ENCODE measurements at places on chromosomes 1 and 21.

- no peak for DNase-seq
Measured at GRCh38 chr1:6450943-6451373, 15.0 kb downstream of the TNFRSF25 start.

- DNase-seq, result no peak
Measured at GRCh38 chr1:1529321-1529720, 11.1 kb downstream of the TMEM240 start.

DNA sequence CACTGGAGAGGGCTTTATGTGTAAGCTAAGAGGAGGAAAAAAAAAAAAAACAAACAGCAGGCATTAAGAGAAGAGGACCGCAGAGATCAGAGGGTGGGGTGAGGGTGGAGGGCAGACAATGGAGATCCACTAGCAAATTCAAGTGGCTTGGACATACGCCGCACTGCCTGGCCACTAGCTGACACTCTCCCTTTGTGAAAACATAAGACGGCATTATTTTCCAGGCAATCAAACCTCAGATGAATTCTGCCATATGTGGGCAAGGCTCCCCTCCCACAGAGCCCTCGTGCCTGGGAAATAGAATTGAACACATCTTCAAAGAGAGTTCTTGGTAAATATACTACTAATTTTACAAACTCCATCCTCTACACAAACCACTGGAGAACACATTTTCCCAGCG, 53.6 kb downstream of the ERG start:
- no peak for DNase-seq

DNA sequence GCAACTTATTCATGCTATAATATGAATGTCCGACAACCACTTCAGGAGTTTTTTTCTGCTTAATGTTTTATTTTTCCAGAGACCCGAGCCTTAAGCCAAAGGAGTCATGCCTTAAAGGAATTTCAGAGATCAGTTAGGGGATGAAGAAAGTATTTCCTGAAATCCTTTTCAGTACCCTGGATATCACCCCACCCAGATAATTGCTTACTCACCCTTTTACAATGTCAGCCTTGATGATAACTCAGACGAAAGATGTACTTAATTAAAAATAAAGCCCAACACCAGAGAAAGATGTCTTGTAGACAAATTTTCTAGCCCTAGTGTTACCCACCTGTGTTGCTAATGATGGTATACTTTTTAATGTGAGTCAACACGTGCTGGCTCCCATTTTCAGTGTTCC, 124.1 kb downstream of the XCL2 start:
- no peak for DNase-seq

DNA sequence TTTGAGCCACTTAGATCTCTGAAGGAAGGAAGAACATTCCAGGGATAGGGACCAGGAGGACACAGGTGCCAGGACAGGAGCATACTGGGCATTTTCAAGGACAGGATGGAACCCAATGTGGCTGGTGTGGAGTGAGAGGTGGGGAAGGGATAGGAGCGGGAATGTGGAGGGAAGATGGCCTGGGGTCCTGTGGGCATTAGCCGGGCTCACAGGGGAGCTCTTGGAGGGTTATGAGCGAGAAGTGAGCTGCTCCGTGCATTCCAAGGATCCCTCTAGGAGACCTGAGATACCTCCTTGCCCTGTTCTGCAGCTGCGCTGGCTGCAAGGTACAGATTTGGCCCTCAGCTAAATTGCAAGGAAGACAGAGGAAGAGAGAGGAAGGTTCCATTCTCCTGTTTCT, 87.5 kb downstream of the IER5 start:
- DNase-seq, result no peak

GRCh38 chr1:39901464-39901713, 328 bp downstream of the MYCL start:
- no peak for DNase-seq

GRCh38 chr1:205004351-205004750, 38.7 kb upstream of the CNTN2 start:
- DNase-seq, result no peak

DNA sequence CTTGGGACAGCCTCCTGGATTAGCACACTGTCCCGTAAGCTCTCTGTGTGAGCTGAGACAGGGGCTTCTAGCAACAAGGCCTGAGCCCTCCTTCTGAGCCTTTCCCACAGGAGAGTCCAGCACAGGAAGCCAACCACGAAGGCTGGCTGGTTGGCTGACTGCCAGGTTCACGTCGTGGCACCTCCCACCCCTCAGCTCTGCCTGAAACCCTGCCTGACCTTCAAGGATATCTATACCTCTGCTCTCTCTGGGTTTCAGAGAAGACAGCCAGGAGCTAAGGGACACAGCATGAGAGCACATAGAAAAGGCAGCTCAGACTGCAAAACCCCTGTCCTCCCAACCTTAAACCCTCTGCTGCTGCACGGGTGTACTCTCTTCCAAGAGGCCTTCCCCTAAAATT, 13.9 kb downstream of the DLGAP3 start:
- no peak for DNase-seq

GRCh38 chr1:221800831-221801230, 58.9 kb upstream of the DUSP10 start:
- no peak for DNase-seq

- no peak for DNase-seq
Measured at GRCh38 chr1:2192031-2192995, 2.3 kb downstream of the FAAP20 start.

GRCh38 chr1:205456868-205457745, 1.3 kb upstream of the BLACAT1 start:
- DNase-seq, result no peak

DNA sequence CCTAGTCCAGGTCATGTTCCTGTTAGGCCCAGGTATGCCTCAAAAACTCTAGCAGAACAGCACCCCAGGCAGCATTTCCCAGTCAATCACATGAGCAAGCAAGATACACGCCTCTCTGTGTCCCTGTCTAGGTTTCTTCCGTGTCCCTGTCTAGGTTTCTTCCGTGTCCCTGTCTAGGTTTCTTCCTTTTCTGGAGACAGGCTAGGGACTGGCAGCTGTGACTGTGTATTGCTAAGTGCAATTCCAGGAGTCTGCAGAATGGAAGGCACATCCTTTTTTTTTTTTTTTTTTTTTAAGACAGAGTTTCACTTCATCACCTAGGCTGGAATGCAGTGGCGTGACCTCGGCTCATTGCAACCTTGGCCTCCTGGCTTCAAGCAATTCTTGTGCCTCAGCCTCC, 77.6 kb downstream of the SETD4 start:
- DNase-seq, result peak; percentile 13

GRCh38 chr1:200328379-200328778, 81.5 kb downstream of the ZNF281 start:
- DNase-seq, result no peak

DNA sequence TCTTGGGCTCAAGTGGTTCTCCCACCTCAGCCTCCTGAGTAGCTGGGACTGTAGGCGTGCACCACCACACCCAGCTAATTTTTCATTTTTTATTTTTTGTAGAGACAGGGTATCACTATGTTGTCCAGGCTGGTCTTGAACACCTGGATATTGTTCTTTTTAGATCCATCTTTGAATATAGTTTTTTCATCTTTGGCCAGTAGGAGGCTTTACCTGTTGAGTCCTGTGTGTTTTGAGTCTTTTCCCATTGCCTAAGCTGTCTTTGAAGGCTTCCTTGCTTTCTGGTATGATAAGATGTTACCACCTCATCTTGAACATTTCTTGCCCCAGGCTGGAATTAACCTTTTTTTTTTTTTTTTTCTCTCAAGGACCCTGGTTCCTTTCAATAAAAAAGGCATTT, 387.8 kb upstream of the RUNX1 start:
- DNase-seq, result no peak
